Renal cortex interstitium (tissue), 15 donors: ENCODE measurements at places on chromosomes 1 and 21. TPM values are rescaled to one million over a fixed set of nuclear protein-coding genes. Genes with fewer than 3 reads are reported as not detected.

GRCh38 chr1:202577381-202577780 lies 132.9 kb downstream of the SYT2 start:
- DNase-seq, result no peak

Gene KCNJ6
- 0.26 TPM for polyA plus RNA-seq

Gene SELE
- 0.59 TPM for polyA plus RNA-seq

Gene MIS18A
- 26.5 TPM for polyA plus RNA-seq

Gene FHAD1
- 6.5 TPM for polyA plus RNA-seq

DNA sequence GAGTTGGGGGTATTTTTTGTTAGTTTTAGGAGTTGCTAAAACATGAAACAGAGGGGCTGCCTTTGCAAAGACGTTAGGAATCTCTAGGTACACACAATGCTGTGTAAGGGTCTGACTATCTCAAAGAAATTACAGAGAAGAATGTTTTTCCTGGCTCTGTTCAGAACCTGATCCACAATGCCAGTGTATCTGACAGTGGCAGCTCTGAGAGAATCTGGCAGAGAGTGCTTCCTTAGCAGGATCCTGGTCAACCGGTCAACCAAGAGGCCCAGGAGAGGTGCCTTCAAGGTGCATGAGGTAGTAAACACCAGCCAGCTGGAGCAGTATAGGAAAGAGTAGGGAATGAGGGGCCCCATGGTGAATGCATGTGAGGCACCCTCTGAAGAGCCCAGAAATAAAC lies 40.9 kb upstream of the RGS1 start:
- no peak for DNase-seq

DNA sequence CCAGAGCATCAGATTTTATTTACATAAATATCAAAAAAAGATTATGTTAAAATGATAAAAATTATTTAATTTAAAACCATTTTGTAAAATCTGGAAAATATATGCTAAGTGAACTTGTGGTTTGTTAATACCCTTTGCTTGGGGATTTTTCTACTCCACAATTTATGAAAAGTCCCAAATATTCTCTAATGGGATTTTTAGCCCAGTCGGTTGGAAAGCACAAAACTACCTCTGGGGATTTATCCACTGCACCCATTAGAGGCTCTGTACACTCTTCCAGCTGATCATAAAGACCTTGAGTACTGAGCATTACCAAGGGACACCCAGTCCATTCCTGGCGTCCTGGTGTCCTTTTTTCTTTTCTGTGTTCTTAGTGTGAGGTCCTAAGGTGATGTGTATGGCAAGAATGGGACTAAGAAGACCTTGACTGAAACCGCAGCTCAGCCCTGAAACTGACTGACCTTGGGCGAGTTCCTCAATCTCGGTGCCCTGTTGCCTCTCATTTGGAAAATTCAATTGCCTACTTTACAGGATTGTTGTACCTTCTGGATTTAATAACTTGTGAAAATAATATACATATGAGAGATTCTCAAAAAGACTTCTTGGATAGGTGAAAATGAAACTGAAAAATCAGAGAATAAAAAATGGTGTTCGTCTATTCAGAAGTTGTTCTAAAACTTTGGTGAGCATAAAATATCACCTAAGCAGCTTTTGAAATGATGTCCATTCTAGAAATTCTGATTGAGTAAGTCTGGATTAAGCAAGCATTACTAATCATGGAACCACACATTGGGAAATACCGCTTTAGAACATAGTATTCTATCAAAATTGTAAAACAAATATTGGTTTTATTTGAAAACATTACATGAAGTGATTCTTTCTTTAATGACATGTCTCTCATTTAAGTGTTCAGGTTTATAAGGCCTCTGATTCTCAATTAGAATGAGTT lies 21.5 kb upstream of the SAMSN1 start:
- DNase-seq, result no peak

DNA sequence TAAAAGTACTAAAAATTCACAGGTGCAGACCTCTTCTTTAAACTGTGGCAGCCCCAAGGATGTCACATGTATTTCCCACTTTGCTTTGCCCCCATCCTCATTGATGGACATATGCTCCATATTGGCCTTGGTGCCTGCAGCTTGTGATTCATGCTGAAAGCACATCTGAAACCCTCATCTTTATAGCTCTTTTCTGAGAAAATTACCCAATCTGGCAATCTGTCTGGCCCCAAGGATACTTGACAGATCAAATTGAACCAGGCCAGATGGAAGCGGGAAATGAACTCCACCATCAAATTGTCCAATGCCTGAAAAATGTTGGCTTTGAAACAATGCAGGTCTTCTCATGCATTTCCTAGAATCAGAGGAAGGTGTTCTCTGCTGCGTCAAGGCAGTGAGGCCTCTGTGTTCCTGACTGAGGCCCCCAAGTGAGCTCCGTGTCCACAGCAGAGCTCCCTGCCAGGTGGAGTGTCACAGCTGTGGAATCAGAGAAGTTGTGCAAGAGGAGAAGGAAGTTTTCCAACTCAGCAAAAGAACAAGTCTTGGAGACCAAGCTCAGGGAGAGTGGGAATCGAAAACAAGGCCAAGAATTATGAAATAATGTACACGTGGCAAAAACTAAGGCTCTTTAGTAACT lies 323.7 kb downstream of the PLPP3 start:
- no peak for DNase-seq

- no peak for DNase-seq
These were observed 20.7 kb upstream of the WNT4 start for GRCh38 chr1:22163564-22163963.

DNA sequence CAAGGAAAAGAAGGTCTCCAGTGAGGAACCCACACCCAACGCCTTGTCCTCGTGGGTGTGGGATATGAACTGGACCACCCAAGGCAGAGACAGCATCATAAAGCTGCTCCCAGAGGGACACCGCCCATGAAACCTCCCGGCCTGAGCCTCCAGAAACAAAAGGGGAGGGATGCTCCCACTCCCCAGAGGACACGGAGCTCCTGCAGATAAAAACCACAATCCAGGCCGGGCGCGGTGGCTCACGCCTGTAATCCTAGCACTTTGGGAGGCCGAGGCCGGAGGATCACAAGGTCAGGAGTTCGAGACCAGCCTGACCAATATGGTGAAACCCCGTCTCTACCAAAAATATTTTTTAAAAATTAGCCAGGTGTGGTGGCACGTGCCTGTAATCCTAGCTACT lies 66.4 kb downstream of the CHD5 start:
- DNase-seq, result no peak

Gene ACTA1
- 0.89 TPM for polyA plus RNA-seq

DNA sequence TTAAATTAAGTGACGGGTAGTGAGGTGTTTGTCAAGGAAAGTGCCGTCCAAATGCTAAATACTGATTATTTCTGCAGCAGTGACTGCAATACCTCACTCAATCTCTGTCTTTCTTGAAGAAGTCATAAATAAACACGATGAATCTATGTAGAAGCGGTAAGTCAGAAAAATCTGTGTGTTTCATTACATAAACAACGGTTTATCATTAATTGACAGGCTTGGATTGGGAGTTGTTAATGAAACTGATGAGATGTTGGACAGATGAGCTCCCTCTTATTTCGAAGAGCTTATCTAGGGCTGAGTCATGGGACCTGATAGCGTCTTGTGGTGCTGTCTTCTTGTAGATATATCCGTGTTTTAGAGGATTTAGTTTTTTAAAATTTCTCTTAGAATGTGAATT lies 92.2 kb upstream of the SAMD11 start:
- no peak for DNase-seq

DNA sequence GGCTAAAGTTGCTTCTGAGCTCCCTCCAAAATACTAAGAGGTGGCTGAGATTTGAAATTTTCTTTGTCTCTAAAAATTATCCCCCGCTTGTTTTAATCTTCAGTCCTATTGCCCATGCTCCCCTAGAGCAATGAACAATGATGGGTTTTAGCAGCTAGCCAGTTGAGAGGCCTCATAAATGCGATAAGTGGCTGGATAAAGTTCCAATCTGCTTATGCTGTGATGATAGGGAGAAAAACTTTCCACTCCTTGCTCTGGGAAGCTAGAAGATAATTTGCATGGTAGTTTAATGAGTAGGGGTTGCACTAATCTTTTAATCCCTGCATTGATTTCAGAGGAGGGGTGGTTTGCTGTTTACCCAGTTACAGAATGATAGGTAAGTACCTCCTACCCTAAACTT lies 9.6 kb upstream of the PRPF3 start:
- no peak for DNase-seq

Gene TCHHL1
- not detected for polyA plus RNA-seq

DNA sequence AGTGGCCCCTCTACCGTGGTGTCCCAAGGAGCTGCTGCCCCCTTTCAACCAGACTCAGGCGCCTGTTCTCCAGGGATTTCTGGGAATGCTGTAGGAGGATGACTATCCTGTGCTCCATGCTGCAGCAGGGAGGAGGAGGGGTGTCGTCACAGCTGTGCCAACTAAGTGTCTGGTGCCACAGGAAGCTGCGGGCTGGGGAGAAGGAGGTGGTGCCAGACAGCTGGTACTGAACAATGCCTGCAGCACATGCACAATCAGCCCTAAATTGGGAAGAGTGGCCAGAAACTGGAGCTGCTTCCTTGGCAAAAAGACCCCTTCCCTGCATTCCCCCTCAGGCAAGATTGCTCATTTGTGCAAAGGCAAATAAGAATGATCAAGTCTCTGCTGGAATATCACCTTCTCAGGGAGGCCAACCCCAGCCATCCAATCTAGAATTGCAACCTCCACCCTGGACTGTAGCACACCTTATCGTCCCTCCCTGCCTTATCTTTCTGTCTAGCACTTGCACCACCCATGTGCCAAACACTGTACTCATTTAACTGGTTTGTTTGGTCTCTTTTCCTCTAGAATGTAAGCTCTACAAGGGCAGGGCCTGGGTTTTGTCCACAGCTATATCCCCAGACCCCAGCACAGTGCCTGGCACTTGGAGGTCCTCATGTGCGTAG lies 33.3 kb downstream of the LAMB3 start:
- no peak for DNase-seq

GRCh38 chr1:151958959-151959358 lies 34.7 kb downstream of the S100A10 start:
- DNase-seq, result no peak

Gene CR1L
- polyA plus RNA-seq, result 1.3 TPM

DNA sequence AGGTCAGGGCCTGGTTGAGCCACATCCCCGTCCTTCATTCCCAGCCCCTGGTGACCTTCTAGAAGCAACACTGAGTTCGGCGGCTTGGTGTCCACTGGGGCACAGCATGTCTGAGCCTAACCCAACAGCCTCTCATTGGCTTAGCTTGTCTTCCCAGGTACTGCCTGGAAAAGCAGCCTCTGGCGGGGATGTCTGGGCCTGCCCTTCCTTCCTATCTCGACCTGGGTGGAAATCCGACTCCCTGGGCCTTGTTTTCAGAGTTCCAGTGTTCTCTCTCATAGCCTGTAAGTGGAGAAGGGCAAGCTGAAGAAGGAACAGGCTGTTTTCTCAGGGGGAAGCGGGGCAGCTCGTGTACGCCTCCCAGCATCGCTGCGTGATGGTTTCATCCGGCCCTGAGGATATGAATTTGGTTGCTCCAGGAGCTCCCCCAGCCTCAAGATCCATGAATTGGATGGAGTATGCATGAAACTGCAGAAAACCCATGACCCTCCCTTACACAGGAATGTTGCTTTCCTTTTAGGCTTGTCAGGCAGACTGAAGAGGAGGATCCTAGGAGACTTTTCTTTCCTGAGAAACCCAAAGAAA lies 116.5 kb upstream of the IRF2BP2 start:
- no peak for DNase-seq
